NCI-H2171 (cell line): ENCODE measurements at places on chromosomes 3 and 15.

DNA sequence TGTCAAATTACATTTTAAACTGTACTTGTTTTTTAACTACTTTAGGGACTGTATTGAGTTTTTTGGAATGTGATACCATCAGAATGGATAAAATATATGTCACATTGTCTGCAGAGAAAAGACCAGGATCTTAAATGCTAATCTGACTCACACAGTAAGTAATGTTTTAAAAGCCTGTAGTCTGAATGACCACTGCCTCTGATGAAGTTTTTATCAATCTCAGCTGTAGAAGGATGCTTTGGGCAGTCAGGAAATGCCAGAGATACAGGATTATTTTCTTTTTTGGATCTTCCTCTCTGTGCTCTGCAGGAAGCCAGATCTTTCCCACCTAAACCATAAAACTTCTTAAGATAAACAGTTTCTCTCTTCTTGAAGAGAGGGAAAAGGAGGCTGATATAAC is 73.1 kb upstream of the PRTG start:
- DNase-seq: no peak

DNA sequence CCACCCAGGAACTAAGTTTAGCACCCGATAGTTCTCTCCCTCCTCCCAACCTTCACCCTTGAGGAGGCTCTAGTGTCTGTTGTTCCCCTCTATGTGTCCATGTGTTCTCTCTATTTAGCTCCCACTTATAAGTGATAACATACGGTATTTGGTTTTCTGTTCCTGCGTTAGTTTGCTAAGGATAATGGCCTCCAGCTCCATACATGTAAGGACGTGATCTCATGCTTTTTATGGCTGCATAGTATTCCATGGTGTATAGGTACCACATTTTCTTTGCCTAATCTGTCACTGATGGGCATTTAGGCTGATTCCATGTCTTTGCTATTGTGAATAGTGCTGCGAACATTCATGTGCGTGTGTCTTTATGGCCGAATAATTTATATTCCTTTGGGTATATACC is 66.9 kb upstream of the TRA2B start:
- no peak for DNase-seq

GRCh38 chr15:52537459-52537858 is 8.8 kb upstream of the MYO5A start:
- no peak for DNase-seq

DNA sequence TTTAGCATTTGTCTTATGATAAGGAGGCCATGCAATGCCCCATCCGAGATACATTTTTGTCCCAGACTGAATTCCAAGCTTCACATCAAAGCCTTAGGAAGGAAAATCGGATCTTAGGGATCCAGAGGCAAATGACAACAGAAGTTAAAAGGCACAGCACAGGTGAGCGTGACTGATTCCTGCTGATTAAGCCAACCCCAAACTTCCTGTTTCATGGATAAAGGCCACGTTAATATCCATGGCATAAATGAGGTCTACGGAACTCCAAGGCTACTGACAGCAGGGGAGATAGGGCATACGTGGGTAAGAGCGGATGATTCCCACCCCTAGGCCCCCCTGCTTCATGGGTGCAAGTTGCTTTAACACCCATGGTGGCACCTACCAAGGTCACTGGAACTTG is 471.6 kb downstream of the FHIT start:
- DNase-seq: no peak

DNA sequence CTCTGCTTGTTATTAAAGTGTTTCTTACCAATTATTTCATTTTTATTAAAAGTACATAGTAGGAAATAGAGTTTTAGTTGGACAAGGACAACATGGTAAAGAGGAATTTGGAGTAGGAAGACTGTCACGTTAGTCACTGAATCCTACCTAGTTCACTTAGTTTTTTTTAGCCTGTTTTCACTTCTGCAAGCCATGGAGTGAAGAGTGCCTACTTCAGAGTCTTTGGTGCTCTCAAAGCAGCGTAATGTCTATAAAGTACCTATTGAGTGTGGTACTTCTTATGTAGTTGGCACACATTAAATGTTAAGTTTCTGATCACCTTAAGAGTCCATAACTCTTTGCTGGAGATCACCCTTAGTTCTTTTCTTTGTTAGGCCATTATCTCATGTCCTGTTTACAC is 78.7 kb downstream of the LPP start:
- DNase-seq: no peak

- no peak for DNase-seq
Observed at GRCh38 chr3:46927718-46928073, 48.8 kb downstream of the CCDC12 start.

DNA sequence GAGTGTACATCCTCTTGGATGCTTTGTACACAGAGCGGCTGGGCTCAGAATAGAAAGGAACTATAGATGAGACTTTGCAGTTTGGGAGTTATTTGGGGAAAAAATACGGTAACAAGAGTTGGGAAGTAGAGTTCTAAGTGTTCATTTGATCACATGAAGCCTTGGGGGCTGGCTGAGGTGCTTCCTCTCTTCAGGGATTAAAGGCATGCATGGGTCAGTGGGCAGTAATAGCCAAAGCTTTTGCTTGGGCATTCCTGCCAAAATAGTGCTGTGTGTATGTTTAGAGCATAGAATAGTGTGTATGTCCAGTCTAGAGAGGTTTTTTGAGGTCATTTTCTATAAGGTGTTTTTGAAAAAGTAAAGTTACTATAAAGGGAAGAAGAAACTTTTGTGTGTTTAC is 12.8 kb downstream of the AKAP13 start:
- DNase-seq: no peak

GRCh38 chr15:33547876-33548275 is 237.1 kb downstream of the RYR3 start:
- no peak for DNase-seq

DNA sequence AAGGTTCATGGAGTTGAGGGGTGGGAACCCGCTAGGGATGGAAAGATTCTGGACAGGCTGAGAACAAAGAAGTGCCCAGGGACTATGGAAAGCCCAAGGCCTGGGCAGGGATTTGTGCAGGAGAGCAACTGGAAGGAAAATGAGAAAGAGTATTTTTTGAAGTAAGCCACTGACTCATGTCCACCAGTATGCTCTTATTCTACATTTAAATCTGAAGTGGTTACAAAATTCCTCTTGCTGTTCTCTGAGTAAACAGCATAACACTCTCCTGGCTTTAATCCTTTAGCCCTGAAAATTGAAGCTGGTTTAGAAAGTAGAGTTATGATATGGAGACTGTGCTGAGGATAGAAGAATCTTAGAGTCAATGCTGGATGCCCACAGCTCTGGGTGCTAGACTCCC is 165.2 kb downstream of the ISL2 start:
- no peak for DNase-seq

GRCh38 chr15:44804298-44805046 is 68.1 kb downstream of the TRIM69 start:
- no peak for DNase-seq

GRCh38 chr3:47974974-47975470 is 41.2 kb downstream of the MAP4 start:
- DNase-seq: no peak

GRCh38 chr3:140546649-140547048 is 131.2 kb upstream of the TRIM42 start:
- DNase-seq: no peak
